ENCODE measurements at places on chromosomes 2 and 18. TPM values are rescaled to one million over a fixed set of nuclear protein-coding genes. Genes with fewer than 3 reads are reported as not detected.

DSG1 gene
- not detected for polyA plus RNA-seq

SCG2 gene
- not detected for polyA plus RNA-seq

IL18R1 gene
- 18.4 TPM for polyA plus RNA-seq

TMEM127 gene
- polyA plus RNA-seq: 27.3 TPM

PDE11A gene
- polyA plus RNA-seq: not detected

CABLES1 gene
- polyA plus RNA-seq: not detected

HDLBP gene
- 82.3 TPM for polyA plus RNA-seq

CHN1 gene
- polyA plus RNA-seq: 14.1 TPM

GRCh38 chr2:171136024-171136423 lies 24.7 kb downstream of the TLK1 start:
- H3K27me3 ChIP-seq: no peaks in the 10 kb centered on the region
- no peak overlapping the region for H3K4me3 ChIP-seq
- no peaks in the 10 kb centered on the region for H3K36me3 ChIP-seq
- no peak overlapping the region for H3K27ac ChIP-seq
- DNase-seq: no peak
- H3K4me1 ChIP-seq: peaks cover 75% of the 10 kb centered on the region

- peaks cover 12% of the 10 kb centered on the region for H3K4me1 ChIP-seq
- H3K27ac ChIP-seq: no peak overlapping the region
- H3K36me3 ChIP-seq: no peaks in the 10 kb centered on the region
- H3K27me3 ChIP-seq: no peaks in the 10 kb centered on the region
- no peak for DNase-seq
- H3K4me3 ChIP-seq: no peak overlapping the region
Observed at GRCh38 chr2:61357681-61358080, 113.2 kb downstream of the USP34 start.

DNA sequence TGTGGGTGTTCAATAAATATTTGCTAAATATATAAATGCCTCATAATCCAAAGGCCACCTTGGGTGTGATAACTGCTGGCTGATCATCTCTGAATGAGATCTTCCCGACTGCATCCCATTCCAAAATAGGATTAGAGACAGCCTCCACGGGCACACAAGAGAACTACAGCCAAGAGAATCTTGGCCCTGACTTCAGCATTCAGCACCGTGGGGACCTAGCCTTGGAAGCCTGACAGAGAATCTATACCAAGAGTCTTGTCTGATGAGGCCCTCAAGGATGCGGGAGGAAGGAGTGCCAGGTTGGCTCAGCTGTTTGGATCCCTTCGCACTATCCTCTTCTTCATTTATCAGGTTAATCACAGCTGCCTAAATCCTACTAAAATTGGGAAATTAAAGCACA lies 85.8 kb downstream of the RBM43 start:
- no peak overlapping the region for H3K4me3 ChIP-seq
- no peaks in the 10 kb centered on the region for H3K4me1 ChIP-seq
- no peaks in the 10 kb centered on the region for H3K36me3 ChIP-seq
- DNase-seq: no peak

DNA sequence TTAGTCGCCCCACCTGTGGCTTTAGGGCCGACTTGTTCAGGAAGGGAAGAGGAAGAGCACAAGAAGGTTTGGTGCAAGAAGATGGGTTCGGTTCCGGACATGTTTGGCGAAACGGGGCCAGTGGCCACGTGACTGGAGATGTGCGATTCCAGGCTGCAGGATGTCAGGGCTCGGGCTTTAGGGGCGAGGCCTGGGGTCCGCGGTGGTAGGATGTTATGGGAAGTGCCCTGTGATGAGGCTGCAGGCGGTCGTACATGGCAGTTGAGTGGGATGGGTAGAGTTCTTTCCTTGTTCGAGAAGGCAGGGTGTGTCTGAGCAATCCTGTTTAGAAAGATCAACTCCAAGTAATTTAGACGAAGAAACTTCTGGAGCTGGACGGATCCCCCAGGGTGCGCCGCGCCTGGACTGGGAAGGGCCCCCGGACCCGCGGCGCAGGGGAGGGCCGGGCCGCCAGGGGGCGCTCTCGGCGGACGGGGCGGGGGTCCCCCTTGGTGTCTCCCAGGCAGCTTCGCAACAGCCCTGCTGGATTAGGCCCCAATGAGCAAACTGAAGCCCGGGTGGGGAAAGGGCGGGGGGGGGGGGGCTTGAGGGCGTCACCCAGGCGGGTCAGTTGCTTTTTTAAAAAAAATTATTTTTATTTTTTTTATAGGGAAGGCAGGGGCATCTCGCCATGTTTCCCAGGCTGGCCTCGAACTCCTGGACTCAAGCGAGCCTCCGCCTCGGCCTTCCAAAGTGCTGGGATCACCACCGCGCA lies 17.2 kb upstream of the SDC1 start:
- H3K36me3 ChIP-seq: no peaks in the 10 kb centered on the region
- H3K4me1 ChIP-seq: peaks cover 4% of the 10 kb centered on the region
- DNase-seq: no peak
- no peak overlapping the region for H3K4me3 ChIP-seq

DNA sequence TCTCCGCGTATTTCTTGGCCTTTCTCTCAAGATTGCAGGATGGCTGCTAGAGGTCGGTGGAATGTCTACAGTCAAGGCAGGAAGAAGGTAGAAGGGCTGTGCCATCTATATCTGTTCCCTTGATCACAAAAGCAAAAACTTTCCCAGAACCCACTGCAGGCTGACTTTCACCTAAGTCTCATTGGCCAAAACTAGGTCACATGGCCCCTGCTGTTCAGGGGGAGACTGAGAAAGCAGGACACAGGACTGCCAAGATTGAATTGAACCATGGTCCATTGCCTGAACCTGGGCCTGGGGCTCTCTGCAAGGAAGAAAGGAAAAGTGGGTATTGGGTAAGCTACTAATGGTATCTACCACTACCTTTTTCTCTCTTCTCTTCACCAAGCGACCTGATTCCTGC lies 9.7 kb upstream of the GRP start:
- no peak for DNase-seq
- H3K36me3 ChIP-seq: no peaks in the 10 kb centered on the region
- H3K4me3 ChIP-seq: no peak overlapping the region
- no peak overlapping the region for H3K27ac ChIP-seq

DNA sequence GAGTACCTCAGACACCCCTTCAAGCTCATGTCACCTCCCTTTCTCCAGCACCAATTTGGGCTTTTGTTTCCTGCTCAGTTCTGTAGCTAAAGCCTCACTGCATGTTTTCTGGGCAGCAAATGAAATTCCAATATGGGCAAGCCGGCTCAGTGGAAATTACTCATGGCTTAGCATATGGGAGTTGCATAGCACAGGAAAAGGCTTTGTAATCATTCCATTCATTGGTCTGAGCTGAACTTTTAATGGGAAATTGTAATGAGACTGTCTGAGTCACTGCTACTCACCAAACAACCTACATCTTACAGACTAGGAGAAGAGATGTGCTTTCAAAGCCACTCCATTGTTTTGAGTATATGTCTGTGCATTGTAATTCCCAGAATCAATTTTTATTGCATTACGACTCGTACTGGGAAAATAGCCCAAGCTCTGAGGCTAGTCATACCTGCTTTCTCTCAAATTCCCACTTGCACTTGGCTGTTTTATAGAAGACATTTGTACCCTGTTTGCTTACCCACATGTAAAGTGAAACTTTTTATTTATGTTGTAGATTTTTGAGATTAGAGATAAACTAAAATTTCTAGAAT lies 139.5 kb upstream of the LRATD1 start:
- no peak for DNase-seq
- no peak overlapping the region for H3K27ac ChIP-seq
- H3K4me1 ChIP-seq: no peaks in the 10 kb centered on the region

GRCh38 chr18:40607542-40608148 lies 1347.4 kb upstream of the PIK3C3 start:
- no peaks in the 10 kb centered on the region for H3K27me3 ChIP-seq
- no peak overlapping the region for H3K27ac ChIP-seq
- no peak overlapping the region for H3K4me3 ChIP-seq

DNA sequence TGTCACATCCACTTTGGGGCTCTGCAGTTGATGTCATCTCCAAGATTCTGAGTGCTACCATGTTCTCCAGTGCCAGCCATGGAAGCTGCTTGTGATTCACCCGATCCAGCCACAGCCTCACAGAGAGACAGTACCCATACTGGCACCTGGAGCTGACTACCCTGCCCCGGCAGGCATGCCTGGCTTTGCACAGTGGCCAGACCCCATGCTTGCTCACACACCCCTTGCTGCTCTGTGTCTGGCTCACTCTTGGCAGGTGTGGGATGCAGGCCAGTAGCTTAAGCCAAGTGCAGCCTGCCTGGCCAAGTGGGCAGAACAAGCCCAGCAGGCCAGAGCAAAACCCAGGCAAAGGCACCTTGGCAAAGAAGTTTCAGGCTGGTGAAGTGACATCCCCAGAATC lies 828.4 kb upstream of the VRK2 start:
- no peaks in the 10 kb centered on the region for H3K27me3 ChIP-seq
- H3K36me3 ChIP-seq: no peaks in the 10 kb centered on the region
- H3K4me3 ChIP-seq: no peak overlapping the region
- DNase-seq: no peak
- H3K4me1 ChIP-seq: no peaks in the 10 kb centered on the region

DNA sequence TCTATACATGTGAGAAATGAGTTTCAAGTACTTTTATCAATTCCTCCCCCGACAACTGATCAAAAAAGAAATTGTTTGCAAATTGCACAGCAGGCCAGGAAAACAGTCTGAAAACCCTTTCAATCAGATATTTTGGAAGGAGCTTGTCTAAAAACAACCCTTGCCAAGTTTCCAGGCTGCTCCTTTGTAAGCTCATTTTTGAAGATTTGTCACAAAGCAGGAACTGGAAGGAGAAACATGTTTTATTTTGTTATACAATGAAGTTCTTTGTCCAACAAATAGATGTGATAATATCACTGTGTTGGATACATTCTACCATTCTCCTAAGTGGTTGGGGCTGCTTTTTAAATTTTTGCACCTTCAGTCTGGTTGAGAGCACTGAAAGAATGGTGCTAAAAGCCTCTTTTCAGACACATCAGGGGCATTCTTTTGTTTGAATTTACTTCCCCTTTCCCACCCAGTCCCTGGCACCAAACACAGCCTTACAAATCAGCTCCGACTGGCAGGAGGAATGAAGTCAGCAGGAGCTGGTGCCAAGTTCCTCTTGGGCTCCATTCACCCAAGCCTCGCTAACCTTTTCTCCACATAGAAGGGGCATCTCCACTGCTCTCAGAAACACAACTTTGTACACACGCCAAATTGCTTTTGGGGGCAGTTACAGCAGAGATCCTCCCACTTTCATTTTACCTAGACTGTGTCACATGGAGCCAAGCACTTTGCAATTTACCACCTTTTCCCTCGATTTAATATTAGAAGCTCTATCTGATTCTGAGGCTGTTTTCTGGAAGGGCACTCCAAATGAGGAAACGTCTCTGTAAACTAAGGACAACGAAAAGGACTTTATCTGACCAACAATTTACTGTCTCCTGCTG lies 88.0 kb downstream of the C1D start:
- no peaks in the 10 kb centered on the region for H3K27me3 ChIP-seq
- no peak overlapping the region for H3K4me3 ChIP-seq
- H3K27ac ChIP-seq: no peak overlapping the region
- no peaks in the 10 kb centered on the region for H3K4me1 ChIP-seq

GRCh38 chr2:98507891-98508708 lies 63.4 kb downstream of the INPP4A start:
- no peak overlapping the region for H3K4me3 ChIP-seq
- DNase-seq: no peak

DNA sequence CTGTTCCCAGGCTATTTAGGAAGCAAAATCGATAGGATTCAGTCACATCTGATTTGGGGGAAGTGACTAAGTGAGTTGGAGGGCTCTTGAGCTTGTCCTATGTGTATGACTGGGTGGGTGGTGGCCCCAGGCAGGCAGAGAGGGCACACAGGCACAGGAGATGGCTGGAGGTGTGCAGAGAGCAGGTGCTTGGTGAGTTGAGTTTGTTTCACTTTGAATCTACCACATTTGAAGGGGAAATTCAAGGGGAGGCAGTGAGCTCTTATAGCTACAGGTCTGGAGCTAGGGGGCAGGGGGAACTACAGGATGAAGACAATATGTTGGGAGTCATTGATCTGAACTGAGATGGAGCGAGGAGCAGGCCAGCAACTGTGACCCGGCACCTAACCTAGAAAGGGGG lies 42.5 kb upstream of the TMEM200C start:
- no peak for DNase-seq
- H3K27ac ChIP-seq: no peak overlapping the region
- H3K36me3 ChIP-seq: no peaks in the 10 kb centered on the region
- H3K4me3 ChIP-seq: no peak overlapping the region

DNA sequence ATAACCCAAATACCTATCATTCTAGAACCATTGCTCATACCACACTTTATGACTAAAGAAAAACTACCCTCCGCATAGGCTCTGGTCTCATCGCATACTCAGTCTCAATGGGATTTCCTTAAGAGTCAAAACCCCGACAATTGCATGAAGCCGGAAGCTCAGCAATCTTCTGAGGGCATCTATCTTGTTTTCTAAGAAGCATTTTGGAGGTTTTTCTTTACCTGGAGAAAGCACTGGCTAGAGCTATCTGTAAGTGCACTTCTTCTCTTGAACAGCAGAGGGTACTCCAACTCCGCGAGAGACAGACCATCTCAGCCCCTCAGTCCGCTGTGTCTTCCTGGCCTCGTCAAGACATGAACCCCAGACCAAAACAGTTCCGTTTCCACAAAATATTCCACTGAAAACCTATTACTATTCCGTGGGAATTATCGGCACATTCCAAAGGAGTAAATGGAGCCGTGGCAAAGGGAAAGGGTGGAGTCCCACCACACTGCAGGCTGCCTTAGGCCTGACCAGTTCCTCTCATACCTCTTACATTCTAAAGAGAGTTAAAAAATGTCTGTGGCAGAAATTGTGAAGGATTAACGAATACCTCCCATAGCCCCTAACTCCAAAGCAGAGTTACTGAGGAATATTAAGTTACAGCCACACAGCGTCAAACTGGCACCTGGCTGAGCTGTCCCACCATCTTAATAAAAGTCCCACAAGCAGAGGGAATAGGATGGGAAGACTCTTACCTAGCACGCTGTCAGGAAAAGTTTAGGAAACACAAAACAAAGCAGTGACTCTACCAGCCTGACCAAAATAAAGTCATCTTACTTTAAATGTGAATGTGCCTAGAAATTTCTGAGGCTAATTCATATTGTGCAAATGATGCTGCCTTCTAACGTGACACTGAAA lies 325.6 kb upstream of the VRK2 start:
- H3K36me3 ChIP-seq: no peaks in the 10 kb centered on the region
- no peaks in the 10 kb centered on the region for H3K27me3 ChIP-seq
- DNase-seq: no peak
- H3K27ac ChIP-seq: no peak overlapping the region
- no peaks in the 10 kb centered on the region for H3K4me1 ChIP-seq

GRCh38 chr2:125125902-125126301 lies 1100.8 kb downstream of the CNTNAP5 start:
- H3K36me3 ChIP-seq: no peaks in the 10 kb centered on the region
- H3K4me3 ChIP-seq: no peak overlapping the region
- no peaks in the 10 kb centered on the region for H3K4me1 ChIP-seq
- no peak for DNase-seq
- no peak overlapping the region for H3K27ac ChIP-seq

DNA sequence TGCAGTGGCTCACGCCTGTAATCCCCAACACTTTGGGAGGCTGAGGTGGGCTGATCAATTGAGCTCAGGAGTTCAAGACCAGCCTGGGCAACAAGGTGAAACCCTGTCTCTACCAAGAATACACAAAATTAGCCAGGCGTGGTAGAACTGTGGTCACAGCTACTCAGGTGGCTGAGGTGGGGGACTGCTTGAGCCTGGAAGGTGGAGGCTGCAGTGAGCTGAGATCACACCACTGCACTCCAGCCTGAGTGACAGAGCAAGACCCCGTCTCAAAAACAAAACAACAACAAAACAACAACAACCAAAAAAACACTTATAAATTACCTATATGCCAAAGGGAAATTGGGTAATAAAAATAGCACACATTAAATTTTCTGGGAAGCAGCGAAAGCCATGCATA lies 141.6 kb downstream of the HDAC4 start:
- no peaks in the 10 kb centered on the region for H3K27me3 ChIP-seq
- H3K27ac ChIP-seq: peak overlapping the region; percentile 57
- peak overlapping the region; percentile 34 for H3K4me3 ChIP-seq
- DNase-seq: no peak

Measured in CD4-positive, alpha-beta memory T cell (primary cell).